CD4-positive, alpha-beta memory T cell (primary cell): ENCODE measurements at places on chromosomes 11 and 22.

- peak; percentile 74 for DNase-seq
These were observed 472 bp downstream of the APOA5 start for GRCh38 chr11:116791002-116791812.

GRCh38 chr11:94132152-94132558 is 3.5 kb downstream of the PANX1 start:
- DNase-seq = no peak

DNA sequence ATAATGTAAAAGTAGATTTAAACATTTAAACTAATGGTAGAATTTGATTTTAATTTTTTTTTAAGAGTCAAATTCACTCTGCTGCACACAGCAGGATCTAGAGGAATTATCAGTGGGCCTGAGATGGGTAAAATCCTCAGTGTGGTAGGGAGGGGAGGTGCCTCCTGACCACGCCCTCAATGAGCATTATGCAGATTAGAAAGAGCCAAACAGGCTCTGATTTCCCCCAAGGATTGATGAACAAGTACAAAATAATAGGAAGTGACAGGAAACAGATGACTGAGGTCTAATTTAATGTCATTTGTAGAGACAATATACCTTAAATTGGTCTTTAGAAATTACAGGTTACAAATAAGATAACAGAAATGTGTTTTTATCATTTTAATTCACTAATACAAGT is 155.2 kb downstream of the DCDC1 start:
- no peak for DNase-seq

GRCh38 chr11:109275931-109276330 is 146.1 kb upstream of the C11orf87 start:
- no peak for DNase-seq

DNA sequence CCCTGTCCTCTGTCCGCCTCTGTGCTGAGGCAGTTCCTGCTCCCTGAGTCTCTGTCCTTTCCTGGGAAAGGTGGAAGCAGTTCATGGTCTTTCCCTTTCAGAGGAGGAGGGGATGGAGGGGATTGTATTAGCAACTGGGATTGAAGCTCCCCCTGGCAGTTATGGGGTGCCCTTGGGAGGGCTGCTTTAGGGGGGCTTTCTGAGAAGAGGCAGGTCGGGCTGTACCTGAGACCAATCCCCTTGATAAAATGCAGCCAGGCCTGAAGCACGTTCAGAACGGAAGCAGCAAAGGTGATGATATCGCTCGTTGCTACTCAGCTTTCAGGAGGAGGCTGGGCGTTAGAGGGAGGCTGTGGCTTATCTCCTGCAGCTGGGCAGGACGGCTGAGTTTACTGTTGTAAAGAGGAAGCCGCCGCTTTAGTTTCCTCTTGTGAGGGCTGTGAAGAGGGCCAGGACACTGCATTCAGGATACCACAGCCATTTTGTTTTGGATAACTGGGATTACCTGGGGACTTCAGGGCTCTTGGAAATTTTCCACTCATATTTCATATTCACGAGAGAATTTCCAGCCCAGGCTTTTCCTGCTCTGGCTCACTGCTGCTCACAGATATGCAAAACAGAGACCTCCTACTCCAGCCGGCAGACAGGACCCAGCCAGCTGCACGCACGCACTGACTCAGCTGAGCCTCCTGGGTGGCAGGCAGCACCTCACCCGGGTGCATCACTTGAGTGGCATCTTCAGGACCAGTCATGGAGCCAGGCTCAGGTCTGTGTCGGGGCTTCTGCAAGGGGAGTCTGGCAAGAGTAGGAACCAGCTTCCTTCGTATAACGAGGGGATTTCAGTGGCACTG is 798 bp downstream of the AMPD3 start:
- DNase-seq = peak; percentile 70

DNA sequence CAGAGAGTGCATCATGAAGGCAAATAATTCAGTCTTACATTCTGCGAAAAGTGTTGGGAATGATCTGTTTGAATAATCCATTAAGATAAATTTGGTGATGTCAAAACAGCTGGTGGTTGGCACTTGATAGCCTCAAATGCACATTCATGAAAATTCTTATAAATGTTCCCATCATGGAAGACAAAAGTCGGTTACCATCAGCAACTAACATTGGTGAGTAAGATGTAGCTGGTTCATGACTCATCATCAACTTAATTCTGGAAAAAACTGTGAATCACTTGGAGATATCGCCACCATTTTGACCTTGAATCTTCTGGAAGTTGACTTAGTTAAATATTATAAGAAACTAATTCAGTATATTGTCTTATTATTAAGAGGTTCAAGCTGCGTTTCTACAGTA is 11.2 kb downstream of the CRYBB1 start:
- DNase-seq = no peak

GRCh38 chr11:44654057-44654456 is 72.7 kb upstream of the TSPAN18 start:
- DNase-seq = no peak

DNA sequence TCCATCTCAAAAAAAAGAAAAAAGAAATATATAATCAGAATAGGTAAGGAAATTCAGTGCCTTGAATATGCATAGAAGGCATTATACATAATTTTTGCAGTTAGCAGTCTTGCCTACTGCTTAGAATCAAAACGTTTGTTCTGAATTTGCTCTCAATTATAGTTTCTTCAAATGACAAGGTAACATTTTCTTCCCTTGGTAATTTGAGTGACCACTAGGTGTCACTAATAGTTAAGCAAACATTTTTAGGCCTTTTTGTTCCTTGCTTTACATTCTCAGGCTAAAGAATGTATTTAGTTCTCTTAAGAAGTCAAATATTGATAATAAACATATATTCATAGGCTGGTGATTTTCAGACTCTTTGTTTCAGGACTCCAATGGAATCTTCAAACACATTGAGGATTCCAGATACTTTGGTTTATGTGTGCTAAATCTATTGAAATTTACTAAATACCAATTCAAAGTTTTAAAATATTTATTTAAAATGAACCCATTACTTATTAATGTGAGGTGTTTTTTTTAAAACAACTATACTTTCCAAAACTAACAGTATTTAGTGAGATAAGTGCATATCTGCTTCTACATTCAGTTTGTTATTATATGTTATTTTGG is 55.0 kb upstream of the DEPDC7 start:
- DNase-seq = peak; percentile 40

- DNase-seq = no peak
These were observed 725 bp downstream of the ARHGAP42 start for GRCh38 chr11:100687630-100688395.

DNA sequence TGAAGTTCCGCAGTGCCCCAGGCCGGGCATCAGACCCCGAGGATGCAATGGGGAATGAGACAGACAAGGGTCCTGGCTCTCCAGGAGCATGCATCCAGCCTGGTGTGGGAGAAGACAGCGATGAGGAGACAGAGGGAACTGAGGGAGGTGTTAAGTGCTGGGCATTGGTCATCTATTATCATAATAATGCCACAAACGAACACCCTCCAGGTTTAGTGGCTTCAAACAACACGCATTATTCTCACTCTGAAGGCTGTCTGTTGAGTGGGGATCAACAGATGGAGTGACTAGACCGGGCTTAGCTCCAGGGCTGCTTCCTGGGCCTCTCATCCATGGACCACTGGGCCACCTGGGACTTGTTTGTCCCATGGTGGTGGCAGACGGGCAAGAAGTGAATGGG is 48.6 kb downstream of the MCM5 start:
- no peak for DNase-seq

GRCh38 chr22:49470741-49471503 is 356.8 kb downstream of the BRD1 start:
- DNase-seq = no peak

- no peak for DNase-seq
These were observed 680.0 kb downstream of the BRD1 start for GRCh38 chr22:49147617-49148175.

DNA sequence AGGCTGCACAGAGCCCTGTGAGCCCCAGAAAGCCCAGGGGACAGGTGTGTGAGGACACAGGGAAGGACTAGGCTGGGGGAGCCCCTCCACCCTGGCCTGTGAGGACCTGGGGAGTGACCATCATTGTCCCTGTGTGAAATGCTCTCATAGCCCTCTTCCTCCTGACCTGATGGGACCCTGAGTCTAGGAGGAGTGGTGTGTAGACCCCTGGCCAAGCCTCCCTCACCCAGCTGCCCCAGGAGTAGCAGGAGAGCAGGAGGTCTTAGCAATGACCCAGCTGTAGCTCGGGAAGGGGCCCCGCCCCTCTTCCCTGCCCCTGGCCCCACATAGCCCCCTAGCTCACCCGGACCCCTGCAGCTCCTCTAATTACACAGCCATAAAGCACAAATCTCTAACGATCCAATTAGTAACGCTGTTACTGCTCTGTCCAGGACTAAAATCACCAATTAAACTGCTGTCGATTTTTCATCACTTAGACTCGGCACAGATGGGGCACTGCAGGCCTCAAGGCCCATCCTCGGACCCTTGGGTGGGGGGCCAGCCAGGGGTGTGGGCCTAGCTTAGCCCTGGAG is 6.6 kb upstream of the CABP7 start:
- no peak for DNase-seq

- peak; percentile 85 for DNase-seq
These were observed 49.0 kb upstream of the BIRC3 start for GRCh38 chr11:102268083-102268984.

DNA sequence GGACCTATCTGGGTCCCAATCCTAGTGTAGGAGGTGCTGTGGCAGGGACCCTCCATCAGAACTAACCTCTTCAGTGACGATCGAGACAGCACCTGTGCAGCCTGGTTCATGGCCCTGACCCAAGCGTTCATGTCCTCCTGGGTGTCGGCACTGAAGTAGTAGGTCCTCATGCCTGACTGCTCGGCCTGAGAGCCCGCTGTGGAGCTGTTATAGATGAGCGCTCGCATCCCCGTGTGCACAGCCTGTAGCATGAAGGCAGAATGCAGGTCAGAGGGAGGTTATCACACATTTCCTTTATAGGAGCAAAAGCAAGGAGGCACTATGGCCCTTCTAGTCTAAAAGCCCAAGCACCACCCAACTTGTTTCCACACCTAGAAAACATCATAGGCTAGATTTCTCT is 103.0 kb downstream of the C11orf58 start:
- DNase-seq = no peak

GRCh38 chr11:32574421-32574820 is 9.2 kb upstream of the EIF3M start:
- DNase-seq = no peak

- DNase-seq = no peak
These were observed 51.4 kb upstream of the WNT7B start for GRCh38 chr22:46028106-46028991.

DNA sequence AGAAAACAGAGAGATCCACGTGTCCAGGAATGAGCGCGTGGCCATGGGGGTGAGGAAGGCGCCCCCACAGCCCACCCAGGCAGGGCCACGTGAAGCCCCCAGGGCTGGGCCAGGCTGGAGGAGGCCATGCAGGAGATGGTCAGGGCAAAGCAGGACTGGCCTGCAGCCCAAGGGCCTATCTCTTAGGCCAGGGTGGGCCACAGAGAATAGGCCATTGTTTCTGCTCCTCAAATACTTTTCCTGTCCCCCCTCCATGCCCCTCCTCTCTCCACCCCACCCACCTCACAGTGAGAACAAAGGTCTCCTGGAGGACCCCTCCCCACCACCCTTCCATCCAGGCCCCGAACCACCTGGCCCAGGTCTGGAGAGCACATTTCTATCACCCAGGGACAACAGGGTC is 8.3 kb upstream of the CDC42EP1 start:
- DNase-seq = no peak

DNA sequence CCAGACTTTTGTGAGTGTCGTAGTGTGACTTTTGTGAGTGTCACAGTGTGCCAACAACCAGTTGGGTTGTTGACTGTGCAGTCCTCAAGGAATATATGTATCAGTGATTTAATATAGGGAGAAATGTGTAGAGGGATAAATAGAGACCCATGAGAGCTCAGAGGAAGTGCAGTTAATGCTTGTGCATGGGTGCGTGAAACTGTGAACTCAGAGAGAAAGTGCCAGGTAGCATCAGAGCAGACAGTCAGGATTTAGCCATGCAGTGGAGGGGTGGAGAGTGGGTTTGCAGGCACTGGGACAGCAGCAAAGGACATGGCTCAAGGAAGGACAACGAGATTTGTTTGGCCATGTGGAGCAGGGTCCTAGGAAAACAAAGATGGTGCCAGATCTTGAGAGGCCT is 33.6 kb downstream of the YWHAH start:
- no peak for DNase-seq

GRCh38 chr11:103749158-103749557 is 287.3 kb upstream of the DDI1 start:
- DNase-seq = no peak

GRCh38 chr11:47593492-47593933 is 698 bp downstream of the C1QTNF4 start:
- no peak for DNase-seq

DNA sequence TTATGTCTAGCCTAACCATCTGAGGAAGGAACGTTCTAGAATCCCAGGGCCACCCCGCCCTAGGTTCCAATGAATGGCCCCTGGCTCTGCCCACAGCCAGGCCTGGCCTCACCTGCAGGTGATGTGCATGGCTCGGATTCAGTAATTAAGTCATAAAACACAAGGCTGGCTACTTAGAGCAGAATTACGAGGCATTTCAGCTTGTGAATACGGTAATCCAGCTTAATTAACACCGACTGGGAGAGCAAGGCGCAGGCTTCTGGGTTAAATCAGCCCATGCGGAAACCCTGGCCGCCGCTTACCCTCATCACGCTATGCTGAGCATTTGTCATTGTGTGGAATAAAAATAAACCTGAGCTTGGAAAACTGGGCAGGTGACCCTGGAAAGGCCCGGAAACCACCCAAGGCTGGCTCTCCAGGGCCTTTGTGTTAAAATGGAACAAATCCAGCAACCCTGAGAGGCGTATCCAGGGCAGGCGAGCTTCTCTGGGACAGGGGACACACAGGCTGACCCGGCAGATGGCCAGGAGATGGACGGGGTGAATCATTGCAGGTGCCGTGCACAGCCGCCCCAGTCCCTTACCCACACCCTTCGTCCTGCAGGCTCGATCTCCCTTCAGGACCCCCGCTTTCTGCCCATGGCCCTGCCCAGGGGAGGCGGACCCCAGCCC is 220.2 kb downstream of the CTTN start:
- DNase-seq = no peak

GRCh38 chr11:68020575-68020974 is 9.9 kb upstream of the NDUFS8 start:
- DNase-seq = no peak

- DNase-seq = no peak
These were observed 117.3 kb downstream of the CEP164 start for GRCh38 chr11:117444711-117445658.
